ENCODE measurements at places on chromosomes 3 and 15. TPM values are rescaled to one million over a fixed set of nuclear protein-coding genes. Genes with fewer than 3 reads are reported as not detected.

Gene CHRM5
- not detected for total RNA-seq

Gene SYNPR
- 3.7 TPM for total RNA-seq

Gene MAGI1
- 62.7 TPM for total RNA-seq

Gene CNTN4
- total RNA-seq = 68.9 TPM

Gene GRK7
- 0.11 TPM for total RNA-seq

Gene CCDC9B
- total RNA-seq = 26.9 TPM

Gene P2RY1
- 8.9 TPM for total RNA-seq

Gene TIGIT
- total RNA-seq = not detected

Gene ZIC4
- not detected for total RNA-seq

Gene KY
- not detected for total RNA-seq

Gene IGSF10
- total RNA-seq = 5.6 TPM

Gene HCN4
- 0.69 TPM for total RNA-seq

Gene WDR93
- total RNA-seq = 0.34 TPM

Gene TRH
- total RNA-seq = 0.13 TPM

Gene CLRN1
- not detected for total RNA-seq

Gene GPR15
- total RNA-seq = not detected

Gene SLC22A14
- total RNA-seq = 0.20 TPM

Gene LRTM1
- not detected for total RNA-seq

Gene GXYLT2
- 30.5 TPM for total RNA-seq

Gene BUB1B
- total RNA-seq = 38.2 TPM

Gene MRAS
- 40.1 TPM for total RNA-seq

Gene CP
- total RNA-seq = 28.4 TPM

Gene TGFBR2
- 15.6 TPM for total RNA-seq

Gene RARB
- 117 TPM for total RNA-seq

Gene NEK10
- 0.84 TPM for total RNA-seq

Gene C3orf20
- 0.09 TPM for total RNA-seq

Gene CADM2
- total RNA-seq = 3.1 TPM

Gene HGD
- 0.29 TPM for total RNA-seq

Gene SENP2
- total RNA-seq = 40.2 TPM
